ENCODE measurements at places on chromosomes 5 and 9. TPM values are rescaled to one million over a fixed set of nuclear protein-coding genes. Genes with fewer than 3 reads are reported as not detected.

The TMEM232 gene
- total RNA-seq = 7.6 TPM

The LTC4S gene
- not detected for total RNA-seq

The MATR3 gene
- total RNA-seq = 196 TPM

The NXNL2 gene
- 2.0 TPM for total RNA-seq

The ANKRD34B gene
- total RNA-seq = not detected

The PCDHGA8 gene
- total RNA-seq = 5.6 TPM

The SPINK4 gene
- not detected for total RNA-seq

The OR1Q1 gene
- total RNA-seq = not detected

Data from smooth muscle cell of trachea (primary cell).